NCI-H1105 (cell line): ENCODE measurements at places on chromosomes 12 and 14.
A peak's percentile ranks its signal among the peaks of the same experiment; 100 is the strongest.

DNA sequence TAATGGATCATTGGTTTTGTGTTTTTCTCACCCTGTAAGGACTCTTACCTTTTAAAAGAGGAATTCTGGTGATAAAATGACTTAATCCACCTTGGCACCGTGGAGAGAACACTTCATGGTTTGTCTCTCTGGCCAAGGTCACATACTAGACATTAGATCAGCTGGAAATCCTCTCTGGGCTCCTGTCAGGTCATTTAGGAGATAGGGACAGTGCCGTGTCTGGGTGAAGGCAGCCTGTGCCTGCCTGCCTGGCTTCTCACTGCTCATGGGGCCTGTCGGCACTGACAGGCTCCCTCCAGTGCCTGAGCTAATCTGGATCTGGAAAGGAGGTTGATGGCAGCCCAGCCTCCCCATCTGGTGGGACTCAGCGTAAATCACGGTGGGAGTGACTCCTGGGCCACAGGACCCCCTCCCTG is 5.7 kb downstream of the CRADD start:
- no peak for DNase-seq

GRCh38 chr14:105492971-105493871 is 2.2 kb downstream of the TEDC1 start:
- DNase-seq, result no peak

DNA sequence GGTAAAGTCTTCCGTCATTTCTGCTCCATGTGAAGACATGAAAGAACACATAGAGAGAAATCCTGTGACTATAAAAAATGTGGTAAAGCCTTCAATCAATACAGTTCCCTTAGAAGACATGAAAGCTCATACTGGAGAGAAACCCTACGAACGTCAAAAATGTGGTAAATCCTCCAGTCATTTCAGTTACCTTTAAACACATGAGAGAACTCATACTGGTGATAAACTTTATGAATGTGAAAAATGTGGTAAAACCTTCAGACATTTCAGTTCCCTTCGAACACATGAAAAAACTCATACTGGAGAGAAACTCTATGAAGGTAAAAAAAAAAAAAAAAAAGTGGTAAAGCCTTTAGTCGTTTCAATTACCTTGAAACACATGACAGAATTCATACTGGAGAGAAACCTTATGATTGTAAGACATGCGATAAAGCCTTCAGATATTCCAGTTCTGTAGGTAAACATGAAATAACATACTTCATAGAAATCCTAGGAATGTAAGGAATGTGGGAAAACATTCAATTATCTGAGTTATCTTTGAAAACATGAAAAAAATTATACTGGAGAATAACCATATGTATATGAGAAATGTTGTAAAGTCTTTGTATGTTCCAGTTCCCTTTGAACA is 60.4 kb downstream of the MAP4K5 start:
- DNase-seq, result no peak

DNA sequence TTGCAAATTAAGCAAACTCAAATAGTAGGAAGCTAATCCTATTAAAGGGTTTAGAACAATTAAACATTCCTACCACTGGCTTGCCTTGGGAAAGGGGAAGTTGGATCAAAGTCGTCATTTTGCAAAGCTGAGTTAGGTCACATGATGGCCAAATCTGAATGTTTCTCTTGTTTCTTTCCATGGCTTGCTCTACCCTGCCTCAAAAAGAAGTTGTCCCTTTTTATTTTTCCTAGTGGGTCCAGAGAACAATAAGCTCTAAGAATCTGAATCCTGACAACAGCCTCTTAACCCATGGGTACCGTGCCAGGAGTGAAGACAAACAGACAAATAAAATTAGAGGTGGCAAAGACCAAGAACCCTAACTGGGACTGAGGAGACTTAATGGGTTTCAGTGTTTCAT is 26.2 kb upstream of the NPFF start:
- DNase-seq, result no peak

GRCh38 chr14:68476212-68477109 is 316.4 kb downstream of the ZFP36L1 start:
- DNase-seq, result no peak

- DNase-seq, result no peak
Measured at GRCh38 chr12:89358805-89359204, 6.5 kb upstream of the DUSP6 start.

GRCh38 chr12:111953455-111953854 is 59.5 kb downstream of the TMEM116 start:
- DNase-seq, result no peak

GRCh38 chr14:104265918-104266630 is 127.7 kb downstream of the KIF26A start:
- no peak for DNase-seq

GRCh38 chr14:79050787-79051727 is 880.9 kb downstream of the NRXN3 start:
- no peak for DNase-seq

DNA sequence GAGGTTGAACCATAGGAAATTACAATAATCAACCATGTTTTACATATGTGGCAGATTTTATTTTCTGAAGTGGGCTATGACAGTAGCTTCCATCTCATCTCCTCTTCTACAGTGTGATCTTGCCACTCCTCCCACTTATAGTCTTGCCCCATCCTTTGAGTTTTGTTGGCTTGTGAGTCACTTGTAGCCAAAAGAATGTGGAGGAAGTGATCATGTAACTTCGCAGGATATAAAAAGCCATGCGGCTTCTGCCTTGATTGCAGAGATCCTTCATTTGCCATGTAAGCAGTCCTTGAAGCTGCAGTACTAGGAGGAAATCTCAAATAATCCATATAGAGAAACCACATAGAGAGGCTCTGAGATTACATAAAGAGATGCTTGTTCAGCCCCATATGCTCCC is 13.7 kb upstream of the ZNF84 start:
- DNase-seq, result no peak

DNA sequence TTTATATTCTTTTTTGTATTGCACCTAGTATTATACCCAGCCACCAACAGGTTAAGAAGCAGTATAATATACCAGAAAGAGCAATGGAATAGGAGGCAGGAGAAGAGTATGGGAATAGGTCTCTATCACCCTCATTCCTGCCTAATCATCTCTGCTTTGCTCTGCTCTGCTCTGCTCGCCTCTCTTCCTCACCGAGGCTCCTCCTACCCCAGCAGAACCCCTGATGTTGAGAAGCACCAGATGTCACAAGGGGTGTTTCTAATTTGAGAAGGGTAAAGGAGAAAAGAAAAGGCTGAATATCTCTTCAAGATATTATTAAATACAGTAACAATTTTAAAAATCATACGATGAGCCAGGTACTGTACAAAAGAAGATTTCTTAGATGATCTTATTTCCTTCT is 89.0 kb downstream of the STON2 start:
- DNase-seq, result no peak

GRCh38 chr12:107594995-107595394 is 90.6 kb upstream of the PWP1 start:
- no peak for DNase-seq

GRCh38 chr12:65532764-65533163 is 254.3 kb downstream of the MSRB3 start:
- DNase-seq, result no peak

DNA sequence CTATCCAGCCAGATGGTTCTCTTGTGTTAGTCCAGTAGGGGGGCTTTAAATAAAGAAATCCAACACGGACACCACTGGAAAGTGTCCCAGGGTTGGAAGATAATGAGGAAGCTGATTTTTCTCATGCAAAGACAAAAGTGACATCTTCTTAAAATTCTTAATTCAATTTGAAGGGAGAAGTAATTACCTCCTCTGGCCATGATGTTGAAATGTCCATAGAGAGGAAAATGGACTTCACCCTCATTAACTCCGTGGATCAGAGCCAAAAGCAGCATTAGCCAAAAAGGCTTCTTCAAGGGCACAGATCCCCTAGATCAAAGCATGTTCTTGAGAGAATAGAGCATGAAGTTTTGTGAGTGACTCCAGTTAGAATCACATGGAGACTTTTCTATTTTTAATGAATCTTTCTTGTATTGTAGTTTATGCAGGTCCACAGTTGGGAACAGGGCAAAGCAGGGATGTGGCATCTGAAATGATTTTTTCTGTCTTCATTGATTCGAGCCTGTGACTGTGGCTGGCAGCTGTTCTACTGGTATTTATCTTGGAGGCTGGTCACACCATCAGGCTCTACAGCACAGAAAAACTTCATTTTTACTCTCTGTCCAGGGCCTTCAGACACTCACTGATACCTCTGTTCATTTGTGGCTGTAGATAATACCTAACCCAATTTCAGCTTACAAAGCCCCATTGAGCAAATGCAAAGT is 1002.5 kb downstream of the AACS start:
- no peak for DNase-seq

GRCh38 chr12:11764837-11765236 is 115.4 kb downstream of the ETV6 start:
- no peak for DNase-seq

DNA sequence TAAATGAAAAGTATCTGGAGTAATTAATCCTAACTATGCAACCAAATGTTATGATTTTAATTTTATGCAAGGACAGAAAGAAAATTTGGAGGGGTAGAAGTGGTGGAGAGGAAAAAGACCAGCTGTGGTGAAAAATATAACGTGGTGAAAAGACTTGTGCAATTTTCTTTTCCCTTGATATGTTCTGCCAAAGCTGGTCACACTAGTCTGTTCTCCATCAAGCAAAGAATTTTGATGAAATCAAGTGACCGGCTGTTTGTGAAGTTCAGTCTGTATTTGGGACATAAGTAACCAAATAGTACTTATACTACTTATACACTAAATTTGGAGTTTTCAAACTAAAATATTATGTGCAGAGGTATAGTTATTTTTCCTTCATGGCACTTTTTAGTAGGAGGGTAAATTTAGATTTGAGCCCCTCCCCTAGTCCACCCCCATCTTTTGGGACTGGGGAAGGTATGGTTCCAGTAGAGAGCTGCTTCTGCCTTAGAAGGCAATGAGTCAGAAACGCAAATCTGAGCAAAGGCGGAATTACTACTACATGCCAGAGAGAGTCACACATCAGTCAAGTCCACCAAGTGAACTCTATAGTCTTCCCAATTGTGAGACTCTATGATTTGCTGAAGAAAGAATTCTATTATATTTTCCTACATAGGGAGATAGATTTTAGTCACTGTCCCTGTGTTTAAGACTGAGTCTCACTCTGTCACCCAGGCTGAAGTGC is 229.7 kb downstream of the SLC25A21 start:
- no peak for DNase-seq

GRCh38 chr12:108691998-108692808 is 39.1 kb downstream of the CORO1C start:
- DNase-seq, result peak; percentile 93

GRCh38 chr12:99513066-99513465 is 134.5 kb upstream of the GARIN6 start:
- no peak for DNase-seq

- no peak for DNase-seq
Measured at GRCh38 chr12:64332938-64333337, 57.6 kb downstream of the C12orf56 start.

DNA sequence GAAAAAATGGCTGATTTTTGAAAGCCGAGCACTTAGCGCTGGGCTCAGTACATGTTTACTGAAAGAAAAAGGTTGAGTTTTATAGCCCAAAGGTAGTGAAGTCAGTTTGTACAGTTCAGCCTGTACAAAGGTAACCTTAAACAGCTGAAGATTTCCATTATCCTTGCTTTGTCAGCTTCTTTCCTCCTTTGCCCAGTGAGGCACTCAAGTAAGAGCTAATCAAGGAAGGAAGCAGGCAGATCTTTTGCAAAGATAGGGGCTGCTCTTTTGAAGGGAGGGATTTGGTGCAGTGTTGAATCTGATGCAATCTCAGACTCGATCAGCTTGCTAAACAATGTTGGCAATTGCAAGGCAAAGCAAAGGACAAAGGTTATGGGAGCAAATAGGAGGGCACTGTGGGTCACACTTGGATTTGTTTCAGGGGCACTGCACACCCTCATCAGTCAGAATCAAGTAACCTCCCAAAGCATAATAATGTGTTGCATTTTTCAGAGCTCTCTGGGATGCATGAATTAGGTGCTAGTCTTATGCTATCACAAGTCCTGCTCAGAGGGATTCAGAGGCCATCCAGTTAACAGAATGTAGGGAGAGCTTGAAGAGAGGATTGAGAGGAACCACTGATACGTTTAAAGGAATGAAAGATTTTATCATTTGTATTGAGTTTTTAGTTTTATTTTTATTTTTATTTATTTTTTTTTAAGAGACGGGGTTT is 44.4 kb downstream of the ANO6 start:
- DNase-seq, result no peak

DNA sequence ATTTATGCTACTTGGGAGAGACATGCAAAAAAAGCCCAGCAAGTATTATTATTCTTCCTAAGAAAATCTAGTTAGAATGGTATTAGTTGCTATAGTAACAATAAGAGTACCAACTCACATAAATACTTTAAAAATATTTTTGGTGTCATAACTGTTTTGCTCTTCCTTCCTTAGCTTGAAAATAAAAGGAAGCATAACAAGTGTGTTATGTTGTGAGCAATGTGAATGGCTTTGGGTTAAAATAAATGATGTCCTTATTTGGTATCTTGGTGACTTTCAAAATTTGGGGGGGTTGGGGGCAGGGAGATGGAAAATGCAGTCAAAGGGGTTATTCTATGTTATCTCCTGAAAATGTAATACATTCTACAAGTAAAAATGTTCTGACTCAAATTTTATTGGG is 91.0 kb downstream of the ELK3 start:
- DNase-seq, result no peak

DNA sequence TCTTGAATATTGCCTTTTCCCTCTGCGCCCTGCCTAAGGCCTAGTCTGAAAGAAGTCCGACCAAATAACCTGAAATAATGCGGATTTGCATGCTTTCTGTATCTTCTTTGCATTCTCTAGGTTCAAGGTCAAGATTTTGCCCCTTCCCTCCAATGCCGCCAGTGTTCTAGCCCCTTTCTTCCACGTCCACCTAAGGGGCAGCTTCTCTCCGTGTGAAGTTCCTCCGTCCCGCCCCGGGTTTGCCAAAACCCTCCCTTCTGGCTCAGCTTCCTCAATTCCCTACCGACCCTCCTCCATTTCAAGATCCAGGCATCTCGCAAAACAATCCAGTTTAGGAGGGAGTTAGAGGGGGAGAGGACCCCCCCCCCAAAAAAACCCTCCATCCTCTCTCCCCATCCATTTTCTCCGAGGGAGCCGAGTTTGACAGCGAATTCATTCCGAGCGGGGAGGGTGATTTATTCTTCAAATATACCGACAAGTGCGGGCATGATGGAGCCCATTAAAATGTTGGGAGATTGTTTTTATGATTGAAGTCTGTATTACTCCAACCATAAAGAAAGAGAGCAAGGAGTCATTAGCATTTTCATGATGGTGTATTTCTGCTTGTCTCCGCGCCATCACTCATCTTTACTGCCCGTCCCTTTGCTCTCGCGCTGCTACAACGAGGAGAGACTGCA is 20.9 kb upstream of the ATP5MC2 start:
- DNase-seq, result no peak

GRCh38 chr14:23415821-23416778 is 8.0 kb upstream of the MYH6 start:
- DNase-seq, result no peak

GRCh38 chr14:96151242-96151641 is 53.4 kb upstream of the BDKRB2 start:
- DNase-seq, result no peak
